Panc1 (cell line): ENCODE measurements at places on chromosomes 5 and 9. TPM values are rescaled to one million over a fixed set of nuclear protein-coding genes. Genes with fewer than 3 reads are reported as not detected.

The LCN10 gene
- total RNA-seq: not detected

The RMI1 gene
- 14.6 TPM for total RNA-seq

The PRDM9 gene
- not detected for total RNA-seq

The STPG3 gene
- total RNA-seq: 0.26 TPM

The ECSCR gene
- total RNA-seq: not detected

The EXD3 gene
- 9.2 TPM for total RNA-seq

The POU4F3 gene
- 0.15 TPM for total RNA-seq

The DPM2 gene
- total RNA-seq: 58.7 TPM

The ADAMTS6 gene
- 0.64 TPM for total RNA-seq

The SLC36A3 gene
- total RNA-seq: not detected

The ZNF354C gene
- total RNA-seq: 4.3 TPM

DNA sequence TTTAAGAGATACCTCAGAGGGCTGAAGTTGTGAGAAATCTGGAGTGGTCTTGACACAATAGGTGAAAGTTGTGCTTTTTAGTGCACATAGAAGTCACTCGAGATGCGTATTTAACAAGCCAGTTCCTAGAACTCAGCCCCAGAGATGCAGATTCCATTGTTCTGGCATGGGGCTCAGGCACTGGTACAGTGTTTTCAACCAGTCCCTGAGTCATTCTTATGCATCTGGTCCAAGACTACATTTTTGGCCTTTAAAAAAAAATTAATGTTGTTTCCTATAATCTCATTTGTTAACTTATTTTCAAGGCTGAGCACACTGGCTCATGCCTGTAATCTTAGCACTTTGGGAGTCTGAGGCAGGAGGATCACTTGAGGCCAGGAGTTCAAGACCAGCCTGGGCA, 29.6 kb downstream of the PTTG1 start:
- no peak for DNase-seq

DNA sequence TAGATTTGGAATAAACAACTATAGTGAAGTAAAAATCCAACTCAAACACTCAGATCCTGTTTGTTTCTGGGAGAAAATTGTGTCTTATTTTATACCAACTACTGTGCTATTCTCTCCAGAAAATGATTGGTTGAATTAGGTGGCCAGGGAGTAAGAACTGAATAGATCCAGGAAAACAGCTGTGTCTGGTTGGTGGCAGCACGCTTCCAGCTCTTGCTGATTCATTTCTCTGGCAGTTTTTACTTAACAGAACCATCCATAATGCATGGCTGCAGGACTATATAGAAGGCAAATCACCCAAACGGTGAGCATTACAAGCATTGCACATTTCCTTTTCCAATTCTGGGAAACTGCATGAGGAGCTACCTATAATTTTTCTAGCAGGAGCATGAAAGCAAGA, 29.5 kb downstream of the DMAC1 start:
- DNase-seq: no peak

DNA sequence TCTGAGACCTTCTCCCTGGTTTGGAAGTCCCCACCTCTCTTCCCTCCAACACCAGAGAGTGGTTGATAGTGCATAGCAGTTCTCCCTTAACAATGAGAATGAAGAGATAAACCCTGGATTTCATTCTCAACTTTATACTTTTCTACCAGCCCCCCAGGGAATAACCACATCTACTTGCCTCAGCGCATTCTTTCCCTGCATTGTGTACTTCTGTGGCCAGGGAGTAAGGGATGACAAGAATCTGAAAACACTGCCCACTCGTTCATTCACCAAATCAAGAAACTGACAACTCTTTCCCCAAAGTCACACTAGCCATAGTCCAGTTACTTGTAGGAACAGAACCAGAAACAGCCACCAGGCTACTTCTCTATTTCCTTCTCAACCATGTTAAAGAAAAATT, 46.0 kb upstream of the SPIN1 start:
- no peak for DNase-seq

DNA sequence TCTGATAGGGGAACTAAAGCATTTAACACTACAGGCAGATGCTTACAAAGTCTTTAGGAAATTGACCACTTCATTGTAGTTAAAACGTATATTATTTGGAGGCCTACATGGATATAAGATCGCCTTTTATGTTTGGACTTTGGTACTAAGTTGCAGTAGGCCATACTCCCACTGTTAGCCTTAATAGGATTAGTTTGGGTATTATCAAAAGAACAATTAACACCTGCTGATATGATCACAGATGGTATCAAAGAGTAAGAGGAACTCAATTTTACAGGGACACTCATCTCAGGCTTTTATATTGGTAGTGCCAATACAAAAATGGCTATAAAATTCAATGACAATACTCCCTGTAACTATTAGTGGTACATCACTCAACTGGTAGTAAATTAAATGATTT, 1183.0 kb downstream of the MAT2B start:
- DNase-seq: no peak

DNA sequence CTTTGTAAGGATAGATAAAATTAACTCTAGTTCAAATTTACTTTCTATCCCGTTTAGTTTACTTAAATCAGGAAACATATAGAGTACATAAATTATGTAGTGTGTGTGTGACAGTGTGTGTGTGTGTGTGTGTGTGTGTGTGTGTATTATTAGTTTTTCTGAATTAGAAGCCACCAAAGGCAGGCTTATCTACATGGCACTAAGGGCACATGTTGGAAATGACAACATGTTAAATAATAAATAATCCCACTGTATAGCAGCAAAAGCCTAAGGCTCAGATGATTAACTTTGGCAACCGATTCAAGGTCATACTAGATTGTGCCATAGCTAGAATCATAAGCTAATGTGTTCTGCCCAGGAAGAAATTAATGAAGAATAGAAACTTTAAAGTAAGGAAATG, 54.6 kb downstream of the MEGF9 start:
- DNase-seq: no peak

DNA sequence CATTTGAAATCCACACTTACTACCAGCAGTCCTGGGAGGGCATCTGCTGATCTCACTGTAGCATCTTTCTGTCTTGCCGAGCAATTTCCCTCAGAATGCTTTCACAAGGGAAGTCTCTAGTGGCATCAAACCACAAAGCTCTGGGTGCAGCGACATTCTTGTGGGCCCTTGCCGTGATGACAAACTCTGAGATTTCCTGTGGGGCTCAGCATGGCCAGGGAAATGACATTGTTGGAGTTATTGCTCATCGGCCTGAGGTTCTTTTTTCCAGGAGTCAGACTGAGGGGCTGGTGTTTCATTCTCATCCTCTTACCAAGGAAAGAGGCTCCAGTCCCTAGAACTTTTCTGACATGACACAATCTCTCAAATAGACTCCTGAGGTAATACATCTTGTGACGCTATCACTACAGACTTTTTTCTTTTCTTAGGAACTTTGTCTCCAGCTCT, 51.4 kb downstream of the PFDN1 start:
- peak; percentile 82 for DNase-seq

DNA sequence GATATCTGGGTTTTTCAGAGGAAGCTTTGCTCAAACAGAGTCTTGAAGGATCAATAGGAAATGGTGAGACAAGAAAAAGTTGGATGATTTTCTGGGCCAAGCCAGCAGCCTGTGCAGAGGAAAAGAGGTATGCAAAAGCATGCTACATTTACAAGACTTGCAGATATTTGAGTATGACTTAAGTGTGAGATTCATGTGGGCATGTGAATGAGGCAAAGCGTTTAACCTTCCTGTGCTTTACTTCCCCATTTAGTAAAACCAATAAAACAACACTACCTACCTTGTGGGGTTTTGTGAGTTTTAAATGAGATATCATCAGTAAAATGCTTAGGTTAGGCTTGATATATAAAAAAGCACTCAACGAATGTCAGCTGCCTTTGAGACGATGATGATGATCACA, 58.1 kb downstream of the PIP5K1B start:
- no peak for DNase-seq

GRCh38 chr9:27654629-27655285, 81.5 kb upstream of the C9orf72 start:
- DNase-seq: no peak

DNA sequence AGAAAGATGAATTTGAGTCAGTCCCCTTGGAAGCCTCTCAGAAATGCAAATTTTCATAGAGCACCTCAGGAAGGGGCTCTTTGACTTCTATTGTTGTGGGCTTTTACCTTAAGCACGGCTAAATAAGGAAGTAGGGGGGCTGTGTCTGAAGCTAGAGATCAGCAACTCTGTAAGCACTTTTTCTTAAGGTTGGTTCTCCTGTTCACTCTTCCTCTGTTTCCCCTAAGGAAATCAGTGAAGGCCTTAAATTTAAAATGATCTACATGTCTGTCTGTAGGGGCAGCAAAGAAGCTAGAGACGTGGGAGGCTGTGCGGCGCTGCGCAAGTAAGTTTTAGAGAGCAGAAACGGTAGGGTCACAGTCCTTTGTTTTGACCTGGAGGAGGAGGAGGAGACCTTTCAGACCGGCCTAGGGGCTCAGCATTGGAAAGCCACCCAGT, 1.2 kb upstream of the CDC14B start:
- DNase-seq: no peak

DNA sequence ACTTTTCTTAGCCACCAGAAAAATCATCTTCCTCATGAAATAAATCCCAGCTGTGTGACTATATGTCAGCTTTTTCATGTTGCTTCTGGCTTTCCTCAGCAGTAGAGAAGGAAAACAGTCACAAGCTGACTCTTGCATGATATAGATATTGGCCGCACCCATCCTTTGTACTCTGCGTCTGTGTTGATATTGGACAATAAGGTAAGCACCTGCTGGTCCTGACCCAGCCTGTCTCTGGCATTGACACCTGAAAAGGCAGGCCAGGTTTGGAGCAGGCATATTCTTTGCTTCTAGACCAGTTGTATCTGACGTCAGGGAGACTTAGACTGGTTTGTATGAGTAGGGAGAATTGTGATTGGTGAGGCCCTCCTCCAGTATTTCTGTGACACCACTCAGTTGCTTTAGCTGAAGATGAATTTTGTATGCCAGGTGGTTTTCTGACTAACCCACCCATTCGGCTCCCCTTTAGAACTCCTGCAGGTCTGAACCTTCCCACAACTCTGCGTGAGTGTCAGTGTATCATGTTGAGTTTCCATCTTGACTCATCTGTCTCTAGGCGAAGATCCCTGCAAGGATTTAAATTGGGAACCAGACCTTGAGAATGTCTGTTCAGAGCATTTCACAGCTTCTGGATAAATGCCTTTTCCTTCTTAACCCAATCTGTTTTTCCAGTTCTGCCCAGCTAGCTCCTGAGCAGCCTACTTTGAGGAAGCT, 151.2 kb upstream of the RUSC2 start:
- DNase-seq: no peak

GRCh38 chr9:16806674-16807073, 63.8 kb downstream of the BNC2 start:
- DNase-seq: no peak

GRCh38 chr5:93236807-93237421, 344.1 kb downstream of the NR2F1-AS1 start:
- no peak for DNase-seq

- DNase-seq: no peak
Measured at GRCh38 chr9:118957585-118957984, 411.6 kb downstream of the BRINP1 start.

GRCh38 chr5:56498759-56499395, 265.7 kb upstream of the ANKRD55 start:
- no peak for DNase-seq

- no peak for DNase-seq
Measured at GRCh38 chr5:80061547-80061946, 26.4 kb downstream of the THBS4 start.

GRCh38 chr9:125745682-125746016, 1.5 kb upstream of the PBX3 start:
- peak; percentile 5 for DNase-seq

GRCh38 chr5:83387041-83387440, 84.5 kb upstream of the VCAN start:
- DNase-seq: no peak

DNA sequence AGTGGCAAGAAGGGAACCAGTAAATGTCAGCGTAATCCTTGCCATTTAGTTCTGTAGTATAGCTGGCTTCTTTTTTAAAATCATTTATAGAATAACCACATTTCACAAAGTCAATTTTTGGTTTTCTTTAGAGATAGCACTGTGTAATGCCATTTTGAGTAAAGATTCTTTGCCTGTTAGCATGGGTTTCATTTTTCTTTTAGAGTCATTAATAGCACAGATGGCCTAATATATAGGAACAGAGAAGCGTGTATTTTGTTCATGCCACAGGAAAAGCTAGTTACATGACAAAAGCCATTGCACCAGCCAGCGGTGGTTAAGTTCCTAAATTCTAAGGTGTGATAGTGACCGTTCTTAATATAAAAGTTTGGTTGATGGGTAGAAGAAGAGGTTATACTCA, 1363.9 kb downstream of the MAT2B start:
- DNase-seq: no peak

DNA sequence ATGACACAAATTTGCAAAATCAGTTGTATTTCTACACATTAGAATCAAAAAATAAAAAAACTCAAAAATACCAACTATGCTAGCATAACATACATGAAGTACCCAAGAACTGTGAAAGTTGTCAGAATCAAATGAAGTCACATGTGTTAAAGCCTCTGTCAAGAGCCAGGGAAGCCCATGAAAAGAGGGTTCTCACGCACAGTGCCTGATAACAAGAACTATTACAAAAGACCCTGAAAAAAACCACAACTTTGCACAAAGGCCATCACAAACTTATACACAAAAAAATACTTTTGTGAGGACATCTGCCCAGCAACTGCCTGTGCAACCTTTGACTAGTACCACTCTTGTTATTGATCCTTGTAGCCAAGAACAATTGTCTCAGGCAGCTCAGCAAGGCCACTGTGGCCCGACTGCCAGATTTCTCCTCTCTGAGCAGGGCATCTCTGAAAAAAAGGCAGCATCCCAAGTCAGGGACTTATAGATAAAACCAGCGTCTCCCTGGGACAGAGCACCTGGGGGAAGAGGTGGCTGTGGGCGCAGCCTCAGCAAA, 28.9 kb upstream of the HNRNPA0 start:
- DNase-seq: no peak

DNA sequence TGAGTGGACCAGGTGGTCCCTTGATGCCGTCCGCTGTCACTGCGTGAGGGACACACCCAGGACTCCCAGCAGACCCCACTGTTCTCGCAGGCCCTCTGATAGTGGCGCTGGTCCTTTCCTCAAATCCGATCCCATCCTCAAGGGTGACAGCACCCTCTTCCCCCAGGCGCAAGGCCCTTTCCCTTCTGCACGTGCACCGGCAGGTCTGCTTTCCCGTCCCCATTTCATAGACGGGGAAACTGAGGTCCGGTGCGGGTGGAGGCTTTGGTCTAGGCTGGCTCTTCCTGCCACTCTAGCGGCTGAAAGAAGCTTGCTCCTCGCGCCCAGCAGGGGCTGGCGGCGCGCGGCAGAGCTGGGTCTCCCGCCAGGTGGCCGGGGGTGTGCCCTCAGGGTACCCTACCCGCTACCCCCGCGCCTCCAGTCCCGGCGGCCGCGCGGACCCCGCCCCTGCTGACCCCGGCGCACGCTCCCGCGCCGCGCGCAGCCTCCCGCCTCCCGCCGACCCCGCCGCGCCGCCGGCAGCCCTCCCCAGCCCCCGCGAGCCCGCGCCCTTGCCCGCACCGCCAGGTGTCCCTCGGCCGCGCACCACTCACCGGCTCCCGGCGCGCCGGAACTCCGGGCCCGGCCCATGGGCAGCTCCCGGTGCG, 453 bp downstream of the RASGEF1C start:
- no peak for DNase-seq

- no peak for DNase-seq
Measured at GRCh38 chr9:100111235-100111634, 12.2 kb downstream of the INVS start.
